ENCODE measurements at places on chromosomes 6 and 20. TPM values are rescaled to one million over a fixed set of nuclear protein-coding genes. Genes with fewer than 3 reads are reported as not detected.

The SLC4A11 gene
- total RNA-seq = 0.28 TPM

DNA sequence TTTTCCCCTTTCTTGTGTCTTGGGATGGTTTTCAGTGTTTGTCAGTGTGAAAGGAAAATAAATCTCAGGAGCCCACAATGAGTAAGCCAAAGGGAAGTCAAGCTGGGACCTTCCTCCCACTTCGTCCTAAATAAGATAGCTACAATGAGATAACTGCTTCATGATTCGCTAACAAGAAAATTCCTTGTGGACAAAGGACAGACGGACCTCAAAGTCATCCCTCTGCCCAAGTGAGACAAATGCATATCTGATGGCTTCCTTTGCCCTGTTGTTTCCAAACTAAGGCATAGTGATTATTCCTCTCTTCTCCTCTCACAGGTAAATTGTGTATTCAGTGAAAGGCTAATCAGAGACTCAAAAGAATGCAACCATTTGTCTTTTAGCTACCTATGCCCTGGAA, 26.1 kb upstream of the ADTRP start:
- no peak overlapping the region for H3K4me3 ChIP-seq
- no peaks in the 10 kb centered on the region for H3K36me3 ChIP-seq
- 0 out of 2 replicates have a peak overlapping the region, but pooled peaks have one; percentile 19 for H3K27ac ChIP-seq
- peak; percentile 60 for DNase-seq
- no peaks in the 10 kb centered on the region for H3K4me1 ChIP-seq

The CLVS2 gene
- total RNA-seq = not detected

The TRIM40 gene
- not detected for total RNA-seq

GRCh38 chr6:168618546-168619315, 177.7 kb downstream of the SMOC2 start:
- H3K36me3 ChIP-seq = no peaks in the 10 kb centered on the region
- H3K4me3 ChIP-seq = no peak overlapping the region

DNA sequence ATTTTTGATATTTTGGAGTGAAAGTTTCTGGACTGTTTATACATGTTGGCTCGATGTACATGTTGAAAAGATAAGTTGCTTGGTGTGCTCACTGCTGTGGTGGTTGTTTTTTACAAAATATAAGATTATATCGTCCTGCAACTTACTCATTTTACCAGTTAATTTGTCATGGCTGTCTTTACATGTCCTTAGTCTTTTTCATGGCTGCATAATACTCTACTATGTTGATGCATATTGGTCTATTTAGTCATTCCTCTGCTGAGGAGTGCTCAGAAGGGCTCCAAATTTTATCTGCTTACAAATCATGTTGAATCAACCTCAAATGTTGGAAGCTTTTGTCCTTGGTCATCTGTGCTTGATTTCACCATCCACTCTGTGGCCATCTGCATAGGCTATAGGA, 164.6 kb downstream of the BCKDHB start:
- no peaks in the 10 kb centered on the region for H3K4me1 ChIP-seq
- H3K27ac ChIP-seq = no peak overlapping the region
- H3K4me3 ChIP-seq = no peak overlapping the region
- H3K27me3 ChIP-seq = no peaks in the 10 kb centered on the region
- DNase-seq = no peak

GRCh38 chr20:1822564-1823449, 72.4 kb upstream of the SIRPA start:
- no peaks in the 10 kb centered on the region for H3K27me3 ChIP-seq
- H3K27ac ChIP-seq = no peak overlapping the region
- H3K4me3 ChIP-seq = no peak overlapping the region
- peak; percentile 70 for DNase-seq
- peaks cover 23% of the 10 kb centered on the region for H3K4me1 ChIP-seq
- H3K36me3 ChIP-seq = no peaks in the 10 kb centered on the region

The FAM217A gene
- total RNA-seq = not detected

The B3GALT4 gene
- 0.72 TPM for total RNA-seq

DNA sequence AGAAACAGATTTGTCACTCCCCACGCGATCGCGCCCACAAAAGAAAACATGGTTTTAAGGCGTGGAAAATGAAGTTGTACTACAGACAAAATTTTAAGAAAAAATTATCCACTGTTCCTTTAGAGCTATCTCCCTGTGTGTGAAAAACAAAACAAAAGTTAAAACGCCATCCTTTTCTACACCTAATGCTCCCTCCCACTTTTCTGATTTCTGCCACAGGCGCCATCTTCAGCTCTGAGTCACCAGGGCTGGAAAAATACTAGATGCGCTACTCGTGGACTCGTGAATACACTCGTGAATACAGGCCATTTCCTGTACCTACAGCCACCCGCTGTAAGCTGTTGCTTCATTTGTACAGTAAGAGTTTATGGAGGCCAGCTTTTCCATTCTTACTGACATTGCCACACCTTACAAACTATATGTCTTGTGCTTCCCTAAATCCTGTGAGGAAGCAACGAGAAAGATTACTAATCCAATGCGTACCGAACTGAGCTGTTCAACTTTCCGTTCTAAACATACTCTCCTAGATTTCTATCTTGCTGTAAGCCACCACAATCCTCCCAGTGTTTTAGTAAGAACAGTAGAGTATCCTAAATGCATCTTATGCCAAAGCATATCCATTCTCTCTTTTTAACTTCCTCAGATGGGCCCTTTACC, 773 bp upstream of the AHI1 start:
- DNase-seq = peak; percentile 94
- no peaks in the 10 kb centered on the region for H3K36me3 ChIP-seq
- H3K27ac ChIP-seq = peak overlapping the region; percentile 88
- no peaks in the 10 kb centered on the region for H3K4me1 ChIP-seq

The EFCAB8 gene
- not detected for total RNA-seq

The BPI gene
- not detected for total RNA-seq

- no peak overlapping the region for H3K27ac ChIP-seq
- no peak overlapping the region for H3K4me3 ChIP-seq
- no peak for DNase-seq
- H3K27me3 ChIP-seq = no peaks in the 10 kb centered on the region
- H3K36me3 ChIP-seq = no peaks in the 10 kb centered on the region
These were observed 90.6 kb downstream of the PAX1 start for GRCh38 chr20:21796059-21796458.

The MEP1A gene
- total RNA-seq = not detected

DNA sequence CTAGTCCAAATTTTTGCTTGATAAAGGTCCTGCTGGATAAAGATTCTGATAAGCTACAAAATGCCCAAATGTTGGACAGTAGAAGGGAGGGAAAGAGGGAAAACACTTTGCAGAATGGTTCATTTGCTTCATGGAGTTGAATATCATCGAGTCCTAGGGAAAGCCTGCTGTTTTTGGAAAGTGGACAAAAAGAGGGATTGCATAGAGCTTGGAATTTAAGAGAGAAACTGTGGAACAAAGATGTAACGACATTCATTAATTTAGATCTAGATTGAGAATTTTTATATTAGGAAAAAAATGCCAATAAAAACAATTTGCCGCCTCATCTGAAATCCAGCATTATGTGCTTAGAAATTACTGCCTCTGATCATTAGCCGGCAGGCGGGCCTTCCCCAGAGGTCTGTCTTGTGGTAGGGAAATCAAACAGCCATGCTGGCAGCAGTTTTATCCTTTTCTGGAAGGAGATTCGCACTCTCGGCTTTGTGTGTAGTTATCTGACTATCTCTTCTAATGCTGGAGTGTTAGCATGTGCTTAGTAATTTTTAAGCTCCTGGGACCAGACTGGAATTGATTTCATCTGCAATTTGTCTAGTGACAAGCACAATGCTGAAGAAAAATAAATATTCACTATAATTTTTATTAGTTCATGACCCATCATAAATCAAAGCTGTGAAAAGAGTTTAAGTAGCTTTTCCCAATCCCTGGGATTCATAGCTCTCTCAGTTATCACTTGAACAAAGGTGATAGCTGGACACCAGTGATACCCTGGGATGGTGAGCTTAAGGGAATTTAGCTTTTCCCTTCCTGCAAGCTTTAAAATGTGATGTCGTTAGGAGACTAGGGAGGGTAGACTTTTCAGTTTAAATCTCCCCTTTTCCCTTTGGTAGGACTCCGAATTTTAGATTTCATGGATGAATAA, 329.5 kb downstream of the PRL start:
- H3K27me3 ChIP-seq = no peaks in the 10 kb centered on the region
- H3K4me3 ChIP-seq = no peak overlapping the region
- H3K27ac ChIP-seq = no peak overlapping the region
- H3K36me3 ChIP-seq = no peaks in the 10 kb centered on the region

- no peaks in the 10 kb centered on the region for H3K27me3 ChIP-seq
- H3K4me1 ChIP-seq = no peaks in the 10 kb centered on the region
- DNase-seq = peak; percentile 28
- no peak overlapping the region for H3K27ac ChIP-seq
- no peak overlapping the region for H3K4me3 ChIP-seq
These were observed 89.0 kb upstream of the KCNK16 start for GRCh38 chr6:39411465-39411864.

DNA sequence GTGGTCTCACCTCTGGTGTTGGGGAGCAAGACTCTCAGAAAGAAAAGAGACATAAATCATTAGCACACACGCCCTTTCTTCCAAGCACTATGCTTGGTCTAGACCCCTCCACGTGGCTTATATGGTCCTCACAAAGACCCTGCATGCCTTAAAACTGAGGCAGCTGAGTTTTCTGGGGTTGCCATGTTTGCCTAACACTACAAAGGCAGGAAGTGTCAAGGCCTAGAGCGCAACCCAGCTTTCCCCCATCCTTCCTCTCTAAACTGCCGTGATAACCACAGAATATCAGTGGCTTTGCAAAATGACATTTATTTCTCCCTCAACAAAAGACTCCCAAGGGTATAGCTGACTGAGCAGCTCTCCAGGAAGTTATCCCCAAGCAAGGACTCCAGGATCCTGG, 146.5 kb upstream of the TOP1 start:
- H3K4me3 ChIP-seq = no peak overlapping the region
- no peaks in the 10 kb centered on the region for H3K27me3 ChIP-seq
- DNase-seq = no peak
- no peaks in the 10 kb centered on the region for H3K4me1 ChIP-seq
- H3K36me3 ChIP-seq = no peaks in the 10 kb centered on the region

- H3K4me1 ChIP-seq = no peaks in the 10 kb centered on the region
- H3K27me3 ChIP-seq = no peaks in the 10 kb centered on the region
- no peak for DNase-seq
- H3K36me3 ChIP-seq = no peaks in the 10 kb centered on the region
- no peak overlapping the region for H3K27ac ChIP-seq
These were observed 32.5 kb downstream of the ANKEF1 start for GRCh38 chr20:10067321-10067720.

DNA sequence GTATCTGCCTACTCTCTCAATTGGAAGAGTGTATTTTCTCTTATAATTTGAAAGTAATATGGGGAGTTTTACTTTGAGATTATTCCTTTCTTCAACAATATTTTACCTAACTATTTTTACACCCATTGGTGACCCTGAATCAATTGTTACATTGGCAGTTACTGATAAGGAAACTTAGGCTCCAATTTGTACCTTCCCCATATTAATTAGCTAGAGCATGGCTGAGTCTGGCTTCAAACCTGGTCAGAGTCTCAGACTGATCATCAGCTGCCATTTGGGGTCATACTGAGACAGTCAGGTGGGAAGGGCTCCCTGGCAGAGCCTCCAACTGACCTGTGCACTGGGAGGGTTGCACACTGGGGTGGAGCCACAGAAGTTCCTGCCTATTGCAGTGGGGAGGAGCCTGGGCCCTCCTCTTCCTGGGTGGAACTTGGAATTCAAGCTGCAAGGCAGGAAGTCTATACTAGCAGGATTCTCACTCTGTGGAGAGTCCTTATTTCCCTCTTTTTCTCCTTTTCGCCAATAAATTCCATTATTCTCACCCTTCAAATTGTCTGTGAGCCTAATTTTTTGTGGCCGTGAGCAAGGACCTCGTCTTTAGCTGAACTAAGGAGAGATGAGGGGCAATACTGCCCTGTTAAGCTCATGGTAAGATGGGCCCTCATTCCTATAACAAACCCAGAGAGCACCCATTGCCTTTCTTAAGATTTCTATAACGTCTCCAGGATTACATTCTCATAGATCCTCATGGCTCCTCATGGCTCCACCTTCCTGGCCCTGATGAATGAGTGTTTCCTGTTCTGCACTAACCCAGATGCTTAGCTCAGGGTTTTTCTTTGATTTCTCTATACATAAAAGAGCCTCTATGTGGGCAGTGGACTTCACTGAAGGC, 285.1 kb downstream of the ADGB start:
- no peaks in the 10 kb centered on the region for H3K36me3 ChIP-seq
- no peak overlapping the region for H3K4me3 ChIP-seq
- no peak for DNase-seq
- H3K27ac ChIP-seq = no peak overlapping the region
- peaks cover 5% of the 10 kb centered on the region for H3K4me1 ChIP-seq
- H3K27me3 ChIP-seq = no peaks in the 10 kb centered on the region

The POPDC3 gene
- total RNA-seq = 25.8 TPM

- H3K27me3 ChIP-seq = no peaks in the 10 kb centered on the region
- no peak overlapping the region for H3K4me3 ChIP-seq
- DNase-seq = no peak
- no peak overlapping the region for H3K27ac ChIP-seq
- H3K4me1 ChIP-seq = peaks cover 3% of the 10 kb centered on the region
- no peaks in the 10 kb centered on the region for H3K36me3 ChIP-seq
These were observed 29.9 kb downstream of the ADTRP start for GRCh38 chr6:11748591-11749210.

The CST7 gene
- not detected for total RNA-seq

DNA sequence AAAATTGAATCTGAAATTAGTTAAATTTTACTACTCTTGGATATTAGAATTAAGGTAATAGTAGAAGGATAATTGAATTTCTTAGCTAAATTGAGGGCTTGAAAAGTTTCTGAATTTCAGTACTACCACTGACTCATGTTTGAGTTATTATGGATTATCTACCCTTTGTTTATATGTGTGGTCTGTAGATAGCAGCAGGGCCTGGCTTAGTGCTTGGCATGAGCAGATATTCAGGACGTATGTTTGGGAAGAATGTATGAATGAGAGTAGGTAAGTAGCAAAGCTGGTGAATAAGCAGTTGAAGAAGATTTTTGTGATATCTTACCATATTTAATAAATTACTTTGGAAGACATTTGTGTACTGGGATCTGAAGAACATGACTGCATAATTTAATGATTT, 152.7 kb downstream of the MACROD2 start:
- no peaks in the 10 kb centered on the region for H3K4me1 ChIP-seq
- no peak overlapping the region for H3K27ac ChIP-seq
- H3K36me3 ChIP-seq = no peaks in the 10 kb centered on the region
- no peak overlapping the region for H3K4me3 ChIP-seq
- H3K27me3 ChIP-seq = no peaks in the 10 kb centered on the region
- DNase-seq = peak; percentile 33

GRCh38 chr6:43876602-43877001, 106.6 kb downstream of the VEGFA start:
- no peak overlapping the region for H3K4me3 ChIP-seq
- H3K27me3 ChIP-seq = peaks cover 26% of the 10 kb centered on the region
- H3K4me1 ChIP-seq = no peaks in the 10 kb centered on the region
- H3K27ac ChIP-seq = no peak overlapping the region
- DNase-seq = no peak

- no peak for DNase-seq
- H3K36me3 ChIP-seq = no peaks in the 10 kb centered on the region
- no peak overlapping the region for H3K4me3 ChIP-seq
- H3K27ac ChIP-seq = no peak overlapping the region
These were observed 43.0 kb downstream of the F13A1 start for GRCh38 chr6:6277413-6277812.

The OR2H2 gene
- not detected for total RNA-seq
